ENCODE measurements at places on chromosomes 13 and 19.

DNA sequence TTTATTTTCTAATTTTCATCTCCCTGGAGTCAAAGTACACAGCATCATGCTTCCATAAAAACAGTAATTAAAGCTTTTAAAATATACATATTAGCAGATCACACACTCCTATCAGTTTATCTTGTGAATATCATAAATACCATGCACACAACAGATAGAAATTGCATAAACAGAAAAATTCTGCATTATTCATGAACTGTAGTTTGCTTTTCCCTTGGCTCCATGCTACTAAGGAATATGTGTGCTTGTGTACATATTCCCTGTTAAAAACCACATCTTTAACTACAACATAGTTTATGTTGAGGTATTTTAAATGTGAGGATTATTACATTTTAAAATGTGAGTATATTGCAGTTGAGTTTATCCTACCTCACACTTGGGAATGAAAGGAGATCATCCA lies 193.5 kb downstream of the FGF14 start:
- no peak for DNase-seq

DNA sequence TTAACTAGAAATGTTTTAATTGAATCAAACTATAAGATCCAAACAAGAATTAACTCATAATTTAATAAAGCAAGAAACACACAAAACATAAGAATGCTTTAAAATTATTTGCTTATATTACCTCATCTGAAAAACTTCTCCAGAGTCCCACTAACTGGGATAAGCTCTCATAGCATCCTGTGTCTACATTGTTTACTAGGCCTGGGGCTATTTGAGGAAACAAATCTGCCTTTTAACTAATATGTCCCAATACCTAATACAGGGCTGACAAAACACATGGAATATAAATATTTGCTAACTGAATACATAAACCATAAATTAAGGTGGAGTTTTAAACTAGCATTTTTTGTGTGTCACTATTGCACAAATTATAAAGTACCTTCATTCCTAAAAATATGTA lies 1399.8 kb upstream of the SLC10A2 start:
- no peak for DNase-seq

GRCh38 chr19:18419699-18420460 lies 682 bp downstream of the SSBP4 start:
- DNase-seq, result no peak

DNA sequence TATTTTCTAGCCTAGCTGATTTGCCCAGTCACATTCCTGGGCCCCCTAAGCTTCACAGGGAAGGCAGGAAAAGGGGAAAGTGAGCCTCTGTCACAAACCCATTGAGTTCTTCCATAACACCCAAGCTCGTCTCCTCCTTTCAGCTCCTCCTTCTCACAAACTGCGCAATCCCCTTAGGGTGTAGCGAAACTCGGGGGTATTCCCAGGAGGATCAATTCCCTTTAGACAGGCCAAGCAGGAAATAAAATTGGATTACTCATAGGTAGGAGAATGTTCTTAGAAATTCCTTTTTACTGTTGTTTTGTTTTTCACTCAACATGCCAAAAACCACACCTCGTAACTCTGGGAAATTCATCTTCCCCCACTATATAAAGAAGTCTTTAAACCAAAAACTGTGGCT lies 139.3 kb downstream of the IRS2 start:
- no peak for DNase-seq

DNA sequence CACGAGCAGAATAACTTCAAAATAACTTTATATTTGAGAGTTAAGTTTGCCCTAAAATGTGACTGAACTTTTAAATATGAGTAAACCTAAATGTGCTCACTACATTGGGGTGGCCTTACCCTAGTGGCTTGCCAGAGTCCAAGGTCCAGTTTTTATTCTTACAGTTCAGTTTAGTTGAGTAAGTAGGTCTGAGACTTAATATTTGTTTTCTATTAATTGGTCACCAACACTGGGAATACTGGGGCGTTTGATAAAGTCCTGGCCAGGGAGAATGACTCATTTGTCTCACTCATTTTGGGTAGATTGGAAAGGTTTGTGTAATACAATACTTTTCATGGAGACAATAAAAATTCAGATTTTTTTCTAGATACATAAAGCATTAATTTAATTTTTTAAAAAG lies 127.8 kb upstream of the SPATA13 start:
- no peak for DNase-seq
